ENCODE measurements at places on chromosomes 12 and 14. TPM values are rescaled to one million over a fixed set of nuclear protein-coding genes. Genes with fewer than 3 reads are reported as not detected.

DNA sequence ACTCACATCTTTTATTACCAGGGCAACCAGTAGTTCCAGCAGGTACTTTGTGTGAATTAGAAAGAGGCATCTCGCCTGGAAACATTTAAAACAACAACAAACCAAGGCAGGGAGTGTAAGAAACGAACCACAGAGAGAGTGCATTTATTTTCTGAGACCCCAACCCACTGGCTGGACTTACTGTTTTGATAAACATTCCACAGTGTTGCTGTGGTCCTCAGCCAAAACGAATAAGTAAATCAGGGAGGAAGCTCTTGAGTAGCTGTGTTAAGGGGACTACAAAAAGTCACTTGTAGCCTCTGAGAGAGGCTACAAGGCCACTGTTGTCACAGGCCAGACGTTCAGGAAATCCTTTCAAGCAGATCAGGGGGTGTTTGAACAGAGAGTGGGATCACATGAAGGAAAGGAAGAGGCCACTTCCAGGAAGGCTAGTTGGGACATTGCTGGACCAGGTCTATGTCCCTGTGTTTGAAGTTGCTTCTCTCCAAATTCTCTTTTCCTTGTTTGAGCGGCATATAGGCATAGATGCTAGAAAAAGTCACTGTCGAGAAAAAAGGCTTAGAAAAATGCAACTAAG, 33.8 kb downstream of the DMAC2L start:
- DNase-seq, result no peak

DNA sequence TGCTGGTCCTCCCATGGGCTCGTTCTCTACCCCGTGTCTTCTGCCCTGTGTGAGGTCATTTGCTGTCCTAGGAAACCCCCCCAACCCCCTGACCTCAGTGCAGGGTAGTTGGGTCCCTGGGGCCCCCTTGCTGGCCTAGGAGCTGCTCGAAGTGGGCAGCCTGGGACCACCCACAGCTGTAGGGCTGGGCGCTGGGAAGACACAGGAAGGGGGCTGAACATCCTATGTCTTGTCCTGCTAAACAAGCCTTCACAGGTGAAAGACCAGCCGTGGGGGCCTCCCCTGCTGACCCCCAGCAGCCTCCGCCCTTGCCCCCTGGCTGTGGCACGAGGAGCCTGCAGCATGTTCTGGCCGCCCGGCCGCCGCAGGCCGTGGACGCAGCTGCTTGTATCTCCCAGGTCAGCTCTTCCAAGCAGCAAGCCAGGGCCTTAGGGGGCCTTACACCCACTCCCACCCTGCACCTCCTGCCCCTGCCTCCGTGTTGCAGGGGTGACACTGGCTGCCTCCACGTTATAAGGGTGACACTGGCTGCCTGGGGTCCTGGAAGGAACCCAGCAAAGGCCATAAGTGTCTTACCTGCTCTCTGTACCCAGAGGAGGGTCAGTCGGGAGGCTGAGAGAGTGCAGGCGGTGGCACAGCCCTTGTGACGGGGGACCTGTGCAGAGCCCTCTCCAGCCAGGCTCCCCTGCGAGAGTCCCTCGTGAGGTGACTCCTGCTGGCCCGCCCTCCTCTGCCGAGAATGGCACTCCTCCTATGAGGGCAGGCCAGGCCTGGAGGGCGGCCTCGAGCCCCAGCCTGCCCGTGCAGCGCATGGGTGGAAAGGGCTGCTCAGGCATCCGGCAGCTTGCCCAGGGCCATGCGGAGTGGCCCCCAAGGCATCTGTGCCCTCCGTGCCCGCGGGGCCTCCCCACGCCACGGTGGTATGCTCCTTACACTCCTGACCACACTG, 11.5 kb upstream of the TEX22 start:
- DNase-seq, result no peak

DNA sequence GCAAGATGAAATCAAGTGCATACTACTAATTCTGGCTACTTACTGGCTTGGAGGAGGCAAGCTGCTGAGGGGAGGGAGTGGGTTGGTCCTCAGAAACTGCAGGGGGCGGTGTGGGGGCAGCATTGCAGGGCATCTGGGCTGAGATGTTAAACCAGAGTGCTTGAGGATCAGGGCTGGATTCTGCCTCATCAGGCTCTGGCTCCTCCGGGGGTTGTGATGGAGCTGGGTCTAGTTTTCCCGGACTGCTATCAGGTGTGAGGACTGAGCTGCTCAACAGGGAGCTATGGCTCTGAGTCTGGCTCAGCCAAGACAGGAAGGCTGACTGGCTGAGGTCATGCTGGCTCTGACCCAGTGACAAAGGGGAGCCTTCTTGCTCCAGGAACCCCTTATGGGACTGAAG, 28.6 kb downstream of the BAZ2A start:
- DNase-seq, result no peak

- DNase-seq, result no peak
Measured at GRCh38 chr12:131046813-131047788, 93.4 kb downstream of the ADGRD1 start.

Gene HVCN1
- polyA plus RNA-seq, result 10.7 TPM

Gene FOXN4
- polyA plus RNA-seq, result 2.9 TPM

GRCh38 chr14:89393222-89393745, 23.7 kb downstream of the FOXN3 start:
- DNase-seq, result no peak
